Glomerular endothelial cell (primary cell): ENCODE measurements at places on chromosomes 16 and 17. TPM values are rescaled to one million over a fixed set of nuclear protein-coding genes. Genes with fewer than 3 reads are reported as not detected.

- DNase-seq, result peak; percentile 71
These were observed 118.6 kb downstream of the TANGO6 start for GRCh38 chr16:68961778-68962402.

- DNase-seq, result no peak
These were observed 130.7 kb downstream of the C16orf95 start for GRCh38 chr16:87186446-87186845.

DNA sequence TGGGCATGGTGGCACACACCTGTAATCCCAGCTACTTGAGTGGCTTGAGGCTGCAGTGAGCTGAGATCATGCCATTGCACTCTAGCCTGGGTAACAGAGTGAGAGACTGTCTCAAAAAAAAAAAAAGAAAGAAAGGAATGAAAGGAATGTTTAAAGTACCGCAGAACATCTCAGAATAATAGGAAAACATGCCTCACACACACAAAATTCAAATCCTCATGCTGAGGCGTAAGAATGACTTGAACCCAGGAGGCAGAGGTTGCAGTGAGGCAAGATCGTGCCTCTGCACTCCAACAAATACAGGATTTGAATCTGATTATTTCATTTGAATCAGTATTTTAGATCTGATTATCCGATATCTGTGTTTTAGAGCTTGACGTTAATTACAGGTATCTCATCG, 21.3 kb upstream of the GAA start:
- no peak for DNase-seq

- no peak for DNase-seq
These were observed 63.1 kb downstream of the BANP start for GRCh38 chr16:88014252-88014781.

- no peak for DNase-seq
These were observed 14.2 kb upstream of the C17orf78 start for GRCh38 chr17:37361543-37361942.

- DNase-seq, result no peak
These were observed 13.3 kb downstream of the THRA start for GRCh38 chr17:40075942-40076498.

DNA sequence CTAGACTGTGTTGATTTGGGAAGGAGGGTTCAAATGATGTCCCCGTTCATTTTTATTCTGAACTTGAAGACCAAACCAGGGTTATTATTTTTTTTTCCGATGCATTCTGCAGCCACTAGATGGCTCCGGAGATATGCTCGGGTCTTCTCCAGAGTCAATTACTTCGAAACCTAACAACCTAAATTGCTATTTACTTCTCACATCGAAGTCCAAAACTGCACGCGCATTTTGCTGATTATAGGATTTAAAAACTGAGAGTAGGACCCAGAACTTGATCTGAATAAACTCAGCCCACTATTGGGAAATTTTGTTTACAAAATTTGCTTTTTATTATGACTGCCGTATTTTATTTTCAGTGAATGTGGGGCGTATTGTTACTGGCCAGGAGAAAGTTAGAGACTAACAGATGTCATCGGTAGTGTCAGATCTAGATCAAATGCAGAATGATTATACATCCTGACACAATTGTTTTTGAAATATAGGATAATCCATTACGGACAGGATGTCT, 263.8 kb downstream of the HS3ST3A1 start:
- DNase-seq, result peak; percentile 14

DNA sequence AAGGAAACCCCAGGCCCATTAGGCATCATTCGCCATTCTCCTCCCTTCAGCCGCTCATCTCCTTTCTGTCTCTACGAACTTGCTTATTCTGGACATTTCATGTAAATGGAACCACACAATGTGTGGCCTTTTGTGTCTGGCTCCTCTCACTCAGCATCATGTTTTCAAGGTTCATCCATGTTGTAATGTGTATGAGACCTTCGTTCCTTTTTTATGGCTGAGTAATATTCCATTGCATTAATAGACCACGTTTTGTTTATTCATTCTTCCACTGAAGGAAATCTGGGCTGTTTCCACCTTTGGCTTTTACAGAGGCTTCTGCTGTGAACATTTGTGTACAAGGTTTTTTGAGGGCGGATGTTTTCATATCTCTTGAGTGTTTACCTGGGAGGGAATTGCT, 3.2 kb downstream of the CRISPLD2 start:
- no peak for DNase-seq

GRCh38 chr16:30124985-30125379, 2.0 kb upstream of the MAPK3 start:
- DNase-seq, result no peak

DNA sequence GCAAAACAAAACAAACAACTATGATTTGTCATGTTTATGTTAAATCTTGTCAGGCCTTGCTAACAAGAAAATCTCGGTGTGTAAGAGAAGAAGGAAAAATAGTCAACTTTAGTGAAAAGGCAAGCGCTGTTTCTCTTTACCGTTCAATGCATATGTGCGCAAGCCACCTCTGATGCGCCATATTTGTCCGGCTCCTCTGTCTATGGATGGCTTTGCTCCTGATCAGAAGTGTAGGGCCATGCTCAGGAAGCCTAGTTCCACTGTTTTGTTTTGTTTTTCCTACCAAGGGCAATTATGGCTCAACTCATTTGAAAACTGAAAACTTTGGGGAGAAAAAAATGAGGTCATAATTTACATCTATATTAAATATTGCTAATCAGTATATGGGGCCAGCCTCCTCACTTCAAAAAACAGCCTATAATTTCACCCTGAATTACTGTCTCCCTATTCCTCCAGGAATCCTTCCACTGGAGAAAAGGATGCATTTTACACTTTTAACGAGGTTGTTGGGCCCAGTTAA, 4.5 kb downstream of the MAF start:
- DNase-seq, result no peak

- no peak for DNase-seq
These were observed 395.2 kb downstream of the WWOX start for GRCh38 chr16:78494674-78495073.

GRCh38 chr17:18980682-18981334, 23.8 kb downstream of the FAM83G start:
- DNase-seq, result no peak

- DNase-seq, result no peak
These were observed 99.7 kb downstream of the VPS53 start for GRCh38 chr17:614653-615546.

DNA sequence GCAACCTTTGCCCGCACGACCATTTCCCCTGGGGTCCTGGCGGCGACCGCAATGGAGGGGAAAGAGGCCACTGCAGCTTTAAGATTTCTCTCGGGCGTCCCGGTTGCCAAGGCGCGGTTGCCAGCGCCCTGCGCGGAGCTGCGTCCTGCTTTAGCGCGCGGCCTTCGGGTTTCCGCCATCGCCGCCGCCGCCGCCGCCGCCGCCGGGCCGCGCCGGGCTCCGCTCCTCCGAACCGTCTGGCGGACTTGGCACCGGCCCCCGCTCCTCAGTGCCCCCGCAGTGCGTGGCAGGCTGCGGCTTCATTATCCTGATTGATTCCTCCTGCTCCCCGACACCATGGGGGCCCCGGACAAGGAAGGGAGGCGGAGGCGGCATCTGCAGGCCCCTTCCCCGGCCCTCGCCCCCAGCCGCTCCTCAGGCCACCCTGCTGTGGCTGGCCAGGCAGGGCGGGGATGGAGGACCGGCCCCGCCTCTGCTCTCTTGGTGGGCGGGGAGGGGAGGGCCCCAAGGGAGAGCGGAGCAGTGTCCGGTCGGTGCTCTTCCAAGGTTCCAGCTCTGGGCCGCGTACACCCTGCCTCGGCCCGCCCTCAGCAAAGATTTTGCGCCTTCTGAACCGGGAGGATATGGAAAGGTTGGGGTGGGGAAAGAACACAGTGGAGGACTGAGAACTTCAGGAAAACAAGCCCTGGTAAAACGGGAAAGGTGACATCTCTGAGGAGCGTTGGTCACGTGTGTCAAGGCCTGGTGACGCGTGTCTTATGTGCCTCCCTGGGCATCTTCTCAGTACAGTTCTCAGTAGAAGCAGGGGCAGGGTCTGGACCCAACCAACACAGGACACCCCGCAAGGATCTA, 34.0 kb downstream of the NEUROD2 start:
- no peak for DNase-seq

- no peak for DNase-seq
These were observed 17.4 kb upstream of the C17orf107 start for GRCh38 chr17:4881761-4882555.

- no peak for DNase-seq
These were observed 285.4 kb upstream of the PMFBP1 start for GRCh38 chr16:72457243-72457940.

STH gene
- total RNA-seq, result not detected in 2 replicates

SLC16A11 gene
- 0.12 and 0.44 TPM in 2 replicates for total RNA-seq

TBC1D3B gene
- 0.39 and 1.3 TPM in 2 replicates for total RNA-seq

SEZ6 gene
- not detected in 2 replicates for total RNA-seq

AOC2 gene
- total RNA-seq, result 1.8 and 2.0 TPM in 2 replicates

ZMYND15 gene
- total RNA-seq, result 0.06 and 0.15 TPM in 2 replicates

ZNF629 gene
- 12.1 and 17.5 TPM in 2 replicates for total RNA-seq

SLFN12 gene
- 27.6 and 33.2 TPM in 2 replicates for total RNA-seq
